ENCODE measurements at places on chromosomes 13 and 19.
A peak's percentile ranks its signal among the peaks of the same experiment; 100 is the strongest.

GRCh38 chr19:46383846-46384245 lies 29.5 kb downstream of the CCDC8 start:
- DNase-seq, result no peak

- no peak for DNase-seq
Measured at GRCh38 chr19:3890591-3890990, 10.1 kb downstream of the ATCAY start.

GRCh38 chr13:105915146-105915850 lies 620.2 kb downstream of the EFNB2 start:
- DNase-seq, result no peak

DNA sequence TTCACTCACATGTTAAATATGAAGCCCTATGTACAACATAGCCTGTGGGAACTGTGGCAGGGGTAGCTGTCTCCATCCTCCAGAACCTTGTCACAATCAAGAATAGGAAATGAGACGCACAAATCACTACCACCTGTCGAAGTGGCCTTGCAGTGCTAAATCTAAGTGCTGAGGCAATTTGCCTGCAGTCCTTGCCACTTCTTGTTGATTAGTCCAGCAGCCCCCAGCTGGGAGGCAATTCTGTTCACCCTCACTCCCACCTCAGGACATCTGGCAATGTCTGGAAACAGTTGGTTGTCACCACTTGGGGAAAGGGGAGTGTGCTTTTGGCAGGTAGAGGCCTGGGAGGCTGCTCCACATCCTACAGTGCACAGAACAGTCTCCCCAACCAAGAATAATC lies 10.7 kb downstream of the RFX2 start:
- peak; percentile 19 for DNase-seq

DNA sequence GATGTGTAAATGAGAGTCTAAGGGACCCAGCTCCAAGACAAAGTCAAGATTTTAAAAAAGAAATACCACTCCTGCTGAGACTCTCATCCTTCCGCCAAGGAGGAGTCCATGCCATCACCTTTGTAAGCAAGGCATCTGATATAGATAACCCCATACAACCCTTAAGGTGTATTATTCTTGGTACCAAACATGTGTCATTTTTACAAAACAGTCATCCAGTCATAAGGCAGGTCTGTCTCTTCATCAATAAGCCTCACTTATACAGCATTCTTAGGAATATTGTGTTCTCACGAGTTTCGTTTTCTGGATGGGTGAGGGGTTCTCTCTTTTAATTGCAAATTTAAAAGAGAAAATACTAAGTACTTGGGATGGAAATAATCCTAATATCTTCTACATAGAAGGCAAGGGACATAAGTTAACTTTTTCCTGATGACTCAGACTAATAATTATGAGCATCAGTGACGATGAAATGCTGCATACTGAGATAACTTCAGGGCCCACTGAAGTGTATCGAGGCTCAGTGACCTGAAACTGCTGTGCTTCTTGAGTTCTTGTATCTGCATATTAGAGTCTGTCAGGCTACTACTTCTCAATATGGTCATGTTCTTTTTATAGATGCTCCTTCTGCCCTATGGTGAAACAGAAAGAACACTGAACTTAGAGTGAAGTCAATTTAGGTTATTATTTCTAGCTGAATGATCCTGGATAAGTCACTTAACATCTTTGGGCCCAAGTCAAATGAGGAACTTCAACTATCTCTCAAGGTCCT lies 166.6 kb downstream of the KLF12 start:
- DNase-seq, result no peak

GRCh38 chr19:35357867-35358573 lies at the start of gene FFAR3:
TSS of gene FFAR3 (plus strand) at chr19:35358460. CDS start at chr19:35358891, 431 bp downstream.
- no peak for DNase-seq

- no peak for DNase-seq
Measured at GRCh38 chr13:37942929-37943328, 73.4 kb upstream of the TRPC4 start.

DNA sequence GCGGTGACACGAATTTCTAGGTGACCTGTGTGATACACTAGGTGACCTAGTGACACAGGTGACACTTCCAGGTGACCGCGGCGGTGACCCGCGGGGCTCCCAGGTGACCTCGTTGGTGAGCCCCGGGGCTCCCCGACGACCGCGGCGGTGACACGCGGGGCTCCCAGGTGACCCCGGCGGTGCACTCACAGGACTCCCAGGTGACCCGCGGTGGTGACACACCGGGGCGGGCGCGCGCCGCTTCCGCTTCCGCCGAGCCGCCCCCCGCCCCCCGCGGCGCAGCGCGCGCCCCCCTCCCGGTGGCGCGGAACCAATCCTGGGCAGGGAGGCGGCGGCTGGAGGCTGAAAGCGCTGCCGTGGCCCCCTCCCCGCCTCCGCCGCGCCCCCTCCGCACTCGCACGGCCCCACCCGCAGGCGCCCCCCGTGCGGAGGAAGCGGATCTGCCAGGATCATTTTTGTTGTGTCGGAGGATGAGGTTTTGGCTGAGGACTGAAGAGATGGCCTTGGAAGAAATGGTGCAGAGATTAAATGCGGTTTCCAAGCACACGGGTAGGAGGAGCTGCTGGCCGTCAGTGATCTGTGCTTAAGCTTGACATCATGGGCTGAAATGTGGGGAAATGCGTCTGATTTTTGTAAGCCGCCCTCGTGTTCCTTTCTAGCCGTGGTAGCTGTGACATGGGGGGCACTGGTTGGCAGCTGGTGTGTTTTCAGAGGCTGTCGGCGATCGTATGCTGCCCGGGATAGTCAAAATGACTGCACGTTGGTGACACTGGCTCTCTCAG lies at the start of gene MCF2L:
Gene MCF2L (plus strand): TSS at position 305 of the 782 bp plus-strand sequence. CDS start 166 bp downstream, at position 471.
- peak; percentile 36 for DNase-seq

DNA sequence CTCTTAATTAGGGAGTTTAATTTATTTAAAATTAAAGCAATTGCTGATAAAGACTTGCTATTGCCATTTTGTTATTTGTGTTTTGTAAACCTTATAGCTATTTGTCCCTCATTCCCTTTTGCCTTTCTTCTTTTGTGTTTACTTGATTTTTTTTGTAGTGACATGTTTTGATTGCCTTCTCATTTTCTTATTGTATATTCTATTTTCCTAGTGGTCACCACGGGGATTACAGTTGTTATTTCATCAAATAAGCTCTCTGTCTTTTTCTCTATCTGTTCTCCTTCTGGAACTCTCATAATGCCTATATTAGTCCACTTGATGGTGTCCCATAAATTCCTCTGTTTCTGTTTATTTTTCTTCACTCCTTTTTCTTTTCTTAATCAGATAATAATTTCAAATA lies 64.4 kb upstream of the FRY start:
- DNase-seq, result no peak

GRCh38 chr19:55156202-55157063 lies 1.1 kb downstream of the TNNI3 start:
- DNase-seq, result no peak

DNA sequence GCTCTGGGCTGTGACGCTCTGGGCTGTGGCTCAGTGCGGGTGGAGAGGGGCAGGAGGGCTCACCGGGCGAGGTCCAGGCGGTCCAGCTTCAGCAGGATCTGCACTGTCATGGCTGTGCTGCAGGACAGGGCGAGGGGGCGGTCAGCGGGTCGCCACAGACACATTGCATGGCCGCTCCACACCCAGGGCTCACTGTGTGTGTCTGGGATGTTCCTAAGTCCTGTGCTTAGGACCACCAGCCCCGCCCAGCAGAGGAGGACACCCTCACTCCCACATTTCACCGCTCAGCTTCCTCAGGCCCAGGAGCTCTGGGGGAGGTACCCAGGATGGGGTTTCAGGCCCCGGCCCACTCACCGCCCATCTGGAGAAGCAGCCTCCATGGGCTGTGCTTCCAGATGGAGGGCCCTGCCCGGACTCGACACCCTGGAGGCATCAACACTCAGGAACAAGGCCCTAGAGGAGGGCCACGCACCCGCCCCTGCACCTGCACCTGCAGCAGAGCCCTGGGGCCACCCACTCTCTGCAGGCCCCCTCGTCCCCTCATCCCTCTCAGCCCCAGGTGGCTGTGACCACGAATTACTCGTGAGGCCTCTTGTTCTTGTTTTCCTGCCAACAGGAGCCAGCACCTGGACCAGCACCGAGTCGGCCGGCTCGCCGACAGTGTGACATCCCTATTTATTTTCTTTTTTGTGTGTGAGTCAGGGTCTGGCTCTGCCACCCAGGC lies 9.7 kb upstream of the CERS1 start:
- no peak for DNase-seq

DNA sequence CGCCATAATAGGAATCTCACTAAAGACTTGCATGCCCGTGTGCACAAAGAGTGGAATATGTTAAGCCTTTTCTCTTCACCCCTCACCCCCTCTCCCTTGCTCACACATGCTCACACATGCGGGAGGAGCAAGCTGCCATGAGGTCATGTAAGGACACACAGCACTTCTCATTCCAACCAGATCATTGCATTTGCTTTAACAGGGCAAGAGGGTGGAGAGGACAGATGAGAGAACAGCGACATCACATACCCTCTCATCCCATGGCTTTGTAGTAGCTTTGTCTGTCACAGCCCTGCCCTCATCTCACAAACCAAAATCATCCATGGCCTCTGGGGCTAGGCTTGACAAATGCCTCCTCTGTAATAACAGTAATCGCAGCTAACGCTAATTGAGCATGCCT lies 145.6 kb upstream of the FRY start:
- DNase-seq, result peak; percentile 85

- peak; percentile 60 for DNase-seq
Measured at GRCh38 chr13:66922444-66922843, 307.7 kb downstream of the PCDH9 start.

Measured in NCI-H1694 (cell line).